ENCODE measurements at places on chromosomes 12 and 14.

DNA sequence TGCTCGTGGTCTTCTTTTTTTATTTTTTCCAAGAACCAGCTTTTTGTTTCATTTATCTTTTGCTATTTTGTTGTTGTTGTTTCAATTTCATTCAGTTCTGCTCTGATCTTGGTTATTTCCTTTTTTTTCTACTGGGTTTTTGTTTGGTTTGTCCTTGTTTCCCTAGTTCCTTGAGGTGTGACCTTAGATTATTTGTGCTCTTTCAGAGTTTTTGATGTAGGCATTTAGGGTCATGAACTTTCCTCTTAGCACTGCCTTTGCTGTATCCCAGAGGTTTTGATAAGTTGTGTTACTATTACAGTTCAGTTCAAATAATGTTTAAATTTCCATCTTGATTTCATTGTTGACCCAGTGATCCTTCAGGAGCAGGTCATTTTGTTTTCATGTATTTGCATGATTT is 3.3 kb upstream of the SERPINA11 start:
- DNase-seq: no peak

DNA sequence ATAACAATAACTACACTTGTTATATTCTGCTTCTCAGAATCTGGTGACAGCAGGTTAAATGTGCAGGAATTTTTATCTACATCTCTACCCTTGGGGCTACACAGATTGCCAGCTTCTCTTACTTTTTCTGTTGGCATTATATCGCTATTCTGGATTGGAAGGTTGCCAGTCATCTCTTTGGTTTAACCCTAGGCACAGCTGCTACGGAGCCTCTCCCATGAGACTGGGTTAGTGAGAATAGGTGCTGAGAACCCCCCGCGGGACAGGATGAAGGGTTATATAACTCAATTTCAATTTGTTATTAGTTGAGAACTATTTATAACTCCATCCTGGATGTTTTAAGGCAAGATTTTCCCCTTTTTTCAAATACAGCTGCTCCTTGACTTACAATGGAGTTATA is 73.1 kb downstream of the ACADS start:
- DNase-seq: no peak

GRCh38 chr12:22407397-22407796 is 72.9 kb upstream of the ST8SIA1 start:
- no peak for DNase-seq

GRCh38 chr14:61602003-61602732 is 93.1 kb upstream of the HIF1A start:
- no peak for DNase-seq

DNA sequence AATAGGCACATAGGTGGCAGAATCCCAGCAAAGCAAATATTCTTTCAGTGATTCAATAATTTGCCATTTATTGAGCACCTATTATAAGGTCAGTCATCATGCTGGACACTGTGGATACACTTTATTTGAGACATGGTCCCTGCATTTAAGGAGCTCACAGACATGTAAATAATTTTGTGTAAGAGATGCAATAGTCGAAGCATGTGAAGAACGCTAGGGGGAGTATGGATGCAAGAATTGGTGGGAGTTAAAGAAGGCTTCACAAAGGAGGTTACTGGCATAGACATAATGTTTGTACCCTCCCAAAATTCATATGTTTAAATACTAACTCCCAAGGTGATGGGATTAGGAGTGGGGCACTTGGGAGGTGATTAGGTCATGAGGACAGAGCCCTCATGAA is 260.6 kb upstream of the GARIN6 start:
- DNase-seq: no peak

- no peak for DNase-seq
Observed at GRCh38 chr14:62696331-62696924, 348.8 kb downstream of the KCNH5 start.

- no peak for DNase-seq
Observed at GRCh38 chr14:51862176-51862796, 1.9 kb downstream of the GNG2 start.

DNA sequence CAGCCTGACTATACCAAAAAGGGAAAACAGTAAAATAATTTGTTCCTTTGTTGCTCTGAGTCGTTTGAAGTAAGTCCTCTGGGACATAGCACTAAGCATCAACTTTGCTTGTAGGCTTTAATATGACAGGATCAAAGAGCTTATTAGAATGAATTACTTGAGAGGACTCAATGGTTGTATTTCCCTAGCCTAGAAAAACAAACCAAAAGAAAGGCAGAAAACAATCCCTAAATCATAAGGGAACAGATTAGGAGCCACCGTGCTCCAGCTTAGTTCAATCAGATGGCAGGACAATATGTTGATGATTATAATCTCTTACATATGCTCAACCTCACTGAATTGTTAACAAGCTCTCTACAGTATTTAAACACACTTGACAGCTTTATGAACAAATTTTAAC is 988.4 kb downstream of the FLRT2 start:
- DNase-seq: no peak

DNA sequence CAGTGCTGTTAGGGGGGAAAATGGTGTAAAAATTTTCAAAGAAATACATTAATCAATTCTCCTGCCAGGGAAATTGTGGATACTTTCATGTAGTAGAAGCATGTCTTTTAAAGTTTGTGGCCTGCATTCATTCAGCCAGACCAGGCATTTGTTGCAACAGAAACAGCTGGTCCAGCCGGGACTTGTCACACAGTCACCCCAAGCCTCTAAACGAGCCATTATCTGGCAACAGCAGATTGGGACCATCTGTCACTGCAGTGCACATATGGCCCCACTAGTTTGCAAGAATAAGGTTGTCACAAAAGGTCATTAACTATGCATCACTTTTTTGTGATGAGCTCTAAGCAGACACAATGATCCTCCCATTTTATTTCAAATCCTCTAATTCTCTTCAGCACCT is 193.9 kb downstream of the PHLDA1 start:
- DNase-seq: no peak

GRCh38 chr12:53568809-53569557 is 57.2 kb downstream of the ATF7 start:
- DNase-seq: no peak

DNA sequence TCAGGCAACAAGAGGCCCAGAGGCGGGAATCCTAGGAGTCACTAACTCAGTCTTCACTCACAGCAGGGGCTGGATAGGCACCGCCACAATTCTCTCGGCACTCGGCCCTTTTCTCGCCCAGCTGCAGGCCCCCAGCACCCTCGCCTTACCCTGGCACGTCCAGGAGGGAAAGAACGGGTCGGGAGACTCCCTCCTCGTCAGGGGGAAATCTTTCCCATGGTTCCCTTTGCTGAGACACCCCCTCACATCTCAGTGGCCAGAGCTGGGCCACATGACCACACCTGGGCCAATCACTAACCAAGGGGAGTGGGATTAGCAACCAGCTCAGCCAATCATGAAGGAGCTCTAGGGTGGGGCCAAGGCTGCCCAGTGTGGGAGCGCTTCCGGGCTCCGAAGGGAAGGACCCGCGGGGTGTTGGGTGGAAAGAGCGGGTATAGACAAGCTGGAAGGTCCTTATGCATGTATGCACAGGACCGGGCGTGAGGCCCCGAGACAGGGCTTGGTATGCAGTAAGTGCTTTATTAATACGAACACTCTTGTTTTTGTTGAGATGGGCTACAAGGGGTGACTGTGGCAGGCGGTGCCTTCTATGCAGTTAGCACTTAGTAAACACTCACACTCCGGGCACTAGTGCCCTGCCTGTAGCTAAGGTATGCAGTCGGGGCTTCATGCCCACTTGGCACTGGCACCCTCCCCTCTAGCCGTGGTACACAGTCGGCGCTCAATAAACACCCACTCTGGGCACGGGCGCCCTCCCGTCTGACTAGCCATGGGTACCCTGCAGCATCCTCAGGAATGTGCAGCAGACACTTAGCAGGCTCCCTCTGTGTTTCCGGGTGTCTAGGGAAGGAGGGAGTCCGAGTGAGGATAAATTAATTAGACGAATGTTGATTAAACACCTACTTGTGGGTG is 40.3 kb downstream of the ADGRD1 start:
- no peak for DNase-seq

Measured in esophagus squamous epithelium (tissue), 5 donors.